Hypothalamus (tissue), 51 donors: ENCODE measurements at places on chromosomes 5 and 9.

- DNase-seq, result no peak
Observed at GRCh38 chr9:95826183-95826838, 49.2 kb upstream of the ERCC6L2 start.

DNA sequence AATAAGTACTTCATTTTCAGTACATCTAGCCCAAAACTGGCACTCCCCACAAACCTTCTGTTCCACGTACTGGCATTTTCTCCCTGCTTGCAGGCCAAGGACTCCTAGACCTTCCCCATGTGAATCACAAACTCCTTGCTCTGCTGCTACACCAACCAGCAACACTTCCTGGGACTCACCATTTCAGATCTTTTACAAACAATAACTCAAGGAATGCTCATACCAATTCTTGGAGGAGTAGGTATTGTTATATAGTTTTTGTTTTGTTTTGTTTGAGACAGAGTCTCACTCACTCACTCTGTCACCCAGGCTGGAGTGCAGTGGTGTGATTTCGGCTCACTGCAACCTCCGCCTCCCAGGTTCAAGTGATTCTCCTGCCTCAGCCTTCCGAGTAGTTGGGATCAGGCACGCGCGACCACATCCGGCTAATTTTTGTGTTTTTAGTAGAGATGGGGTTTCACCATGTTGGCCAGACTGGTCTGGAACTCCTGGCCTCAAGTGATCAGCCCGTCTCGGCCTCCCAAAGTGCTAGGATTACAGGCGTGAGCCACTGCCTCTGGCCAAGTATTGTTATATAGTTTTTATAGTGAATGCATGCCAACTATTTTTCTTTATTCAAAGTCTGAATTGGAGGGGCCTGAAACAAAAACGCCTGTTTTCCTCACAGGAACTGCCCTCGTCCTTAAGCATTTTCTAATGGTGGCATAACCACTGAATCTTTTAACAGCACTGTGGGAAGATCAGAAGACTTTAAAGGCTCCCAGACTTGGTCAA, 210.8 kb downstream of the TSSK1B start:
- no peak for DNase-seq

DNA sequence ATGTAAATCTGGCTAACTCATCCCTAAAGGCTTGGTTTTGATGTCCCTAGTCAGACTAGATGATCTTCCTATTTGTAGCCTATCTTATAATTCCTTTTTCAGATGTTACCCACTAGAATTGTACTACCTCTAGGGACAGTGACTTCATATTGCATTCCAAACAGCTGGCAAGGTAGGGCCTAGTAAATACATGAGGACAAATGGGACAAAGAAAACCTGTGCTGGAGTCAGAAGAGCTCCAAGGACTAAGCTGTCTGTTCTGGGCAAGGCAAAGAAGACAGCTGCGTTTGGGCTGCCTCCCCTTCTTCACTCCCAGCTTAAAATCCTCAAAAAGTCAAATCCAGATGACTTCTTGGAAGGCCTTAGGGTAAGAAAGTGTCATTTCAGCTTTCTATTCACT, 10.0 kb downstream of the DMXL1 start:
- DNase-seq, result no peak

GRCh38 chr5:72415616-72416325, 91.4 kb downstream of the ZNF366 start:
- DNase-seq, result no peak

DNA sequence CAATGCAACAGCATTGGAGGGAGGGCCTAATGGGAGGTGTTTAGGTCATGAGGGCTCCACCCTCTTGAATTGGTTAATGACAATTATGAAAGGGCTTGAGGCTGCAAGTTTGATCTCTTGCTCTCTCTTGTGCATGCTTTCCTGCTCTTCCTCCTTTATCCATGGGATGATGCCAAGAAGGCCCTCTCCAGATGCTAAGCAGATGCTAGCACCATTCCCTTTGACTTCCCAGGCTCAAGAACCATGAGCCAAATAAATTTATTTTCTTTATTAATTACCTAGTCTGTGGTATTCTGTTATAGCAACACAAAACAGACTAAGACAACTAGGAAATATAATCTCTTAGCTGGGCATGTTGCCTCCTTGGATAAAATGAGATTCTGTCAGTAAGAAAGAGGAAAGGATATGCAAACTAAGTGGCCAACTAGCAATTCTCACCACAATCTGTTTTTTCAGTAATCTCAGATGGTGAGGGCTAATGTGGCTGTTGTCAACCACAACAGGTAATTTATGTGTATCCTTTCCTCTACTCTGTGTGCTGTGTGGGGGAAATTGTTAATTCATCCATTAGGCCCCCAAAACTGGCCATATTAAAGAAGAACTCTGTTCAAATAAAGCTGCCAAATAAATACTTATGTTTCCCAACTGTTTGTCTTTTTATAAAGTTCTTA, 269.1 kb upstream of the CD180 start:
- no peak for DNase-seq

GRCh38 chr9:133483611-133484010, 4.7 kb upstream of the SLC2A6 start:
- no peak for DNase-seq

DNA sequence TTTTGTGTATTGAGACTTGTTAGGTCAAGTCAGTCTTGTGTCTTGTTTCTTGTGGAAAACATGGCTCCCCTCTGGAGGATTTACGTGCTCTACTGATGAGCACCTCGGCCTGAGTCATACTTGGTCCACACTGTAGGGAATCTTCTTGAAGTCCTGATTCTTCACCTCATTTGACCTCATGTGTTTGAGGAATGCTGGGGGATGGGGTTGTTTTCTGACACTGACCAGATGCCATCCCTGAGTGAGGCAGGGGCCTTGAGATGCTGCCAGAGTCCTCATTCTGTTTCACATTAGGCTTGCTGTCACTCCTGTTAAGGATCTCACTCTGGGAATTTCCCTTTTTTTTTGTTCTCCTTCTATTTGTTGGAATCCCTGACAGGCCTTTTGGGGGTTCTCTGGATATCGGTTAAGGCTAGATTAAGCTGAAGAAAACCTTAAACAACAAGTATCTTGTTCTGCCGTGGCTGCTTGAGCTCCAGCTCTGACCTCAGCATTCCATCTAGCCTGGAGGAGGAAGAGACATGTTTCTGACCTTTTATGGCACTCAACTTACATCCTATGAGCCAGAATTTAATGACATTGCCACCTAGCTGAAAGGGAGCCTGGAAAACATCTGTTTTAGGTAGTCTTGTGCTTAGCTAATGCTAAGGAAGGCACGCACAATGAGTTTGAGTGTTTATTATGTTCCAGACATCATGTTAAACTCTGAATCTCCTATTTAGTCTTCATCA, 20.6 kb downstream of the TCOF1 start:
- DNase-seq, result no peak

DNA sequence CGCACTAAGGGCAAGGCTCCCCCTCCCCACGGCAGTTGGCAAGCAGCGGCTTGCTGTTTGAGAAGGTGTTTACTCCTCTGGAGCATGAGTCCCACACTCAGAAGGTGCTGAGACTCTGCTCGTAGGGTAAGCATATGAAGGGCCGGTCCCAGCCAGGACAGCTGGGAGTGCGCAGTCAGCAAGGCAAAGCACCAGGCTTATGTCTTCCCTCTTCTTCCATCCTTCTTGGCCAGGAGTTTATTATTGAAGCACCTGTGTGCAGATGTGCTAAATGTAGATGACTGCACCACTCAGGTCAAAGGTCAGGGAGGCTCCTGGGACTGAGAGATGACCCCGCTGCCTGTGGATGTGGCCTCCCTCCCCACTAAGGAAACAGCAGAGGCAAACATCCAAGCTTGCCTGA, 27.0 kb upstream of the CDKN2AIPNL start:
- no peak for DNase-seq

- no peak for DNase-seq
Observed at GRCh38 chr5:135324897-135325650, 74.0 kb downstream of the MACROH2A1 start.

GRCh38 chr5:6522331-6522730, 73.7 kb downstream of the UBE2QL1 start:
- no peak for DNase-seq

DNA sequence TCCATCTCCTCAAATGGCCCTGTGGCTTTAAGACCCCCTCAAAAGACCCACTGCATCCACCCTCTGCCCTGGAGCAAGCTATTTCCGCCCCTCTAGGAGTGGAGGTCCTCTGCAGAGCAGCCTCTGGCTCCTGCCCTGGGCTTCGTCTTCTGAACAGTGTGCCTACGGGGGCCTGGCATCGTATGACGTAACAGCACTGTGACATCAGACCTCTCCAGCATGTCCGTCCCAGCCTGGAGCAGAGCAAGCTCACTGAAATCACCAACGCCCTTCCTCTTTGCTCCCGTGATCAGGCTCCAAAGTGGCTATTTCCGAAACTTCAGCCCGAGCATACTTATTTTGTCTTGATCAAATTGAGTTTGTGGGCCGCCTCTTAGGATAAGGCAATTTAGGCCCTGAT, 69.1 kb upstream of the PTCH1 start:
- no peak for DNase-seq

DNA sequence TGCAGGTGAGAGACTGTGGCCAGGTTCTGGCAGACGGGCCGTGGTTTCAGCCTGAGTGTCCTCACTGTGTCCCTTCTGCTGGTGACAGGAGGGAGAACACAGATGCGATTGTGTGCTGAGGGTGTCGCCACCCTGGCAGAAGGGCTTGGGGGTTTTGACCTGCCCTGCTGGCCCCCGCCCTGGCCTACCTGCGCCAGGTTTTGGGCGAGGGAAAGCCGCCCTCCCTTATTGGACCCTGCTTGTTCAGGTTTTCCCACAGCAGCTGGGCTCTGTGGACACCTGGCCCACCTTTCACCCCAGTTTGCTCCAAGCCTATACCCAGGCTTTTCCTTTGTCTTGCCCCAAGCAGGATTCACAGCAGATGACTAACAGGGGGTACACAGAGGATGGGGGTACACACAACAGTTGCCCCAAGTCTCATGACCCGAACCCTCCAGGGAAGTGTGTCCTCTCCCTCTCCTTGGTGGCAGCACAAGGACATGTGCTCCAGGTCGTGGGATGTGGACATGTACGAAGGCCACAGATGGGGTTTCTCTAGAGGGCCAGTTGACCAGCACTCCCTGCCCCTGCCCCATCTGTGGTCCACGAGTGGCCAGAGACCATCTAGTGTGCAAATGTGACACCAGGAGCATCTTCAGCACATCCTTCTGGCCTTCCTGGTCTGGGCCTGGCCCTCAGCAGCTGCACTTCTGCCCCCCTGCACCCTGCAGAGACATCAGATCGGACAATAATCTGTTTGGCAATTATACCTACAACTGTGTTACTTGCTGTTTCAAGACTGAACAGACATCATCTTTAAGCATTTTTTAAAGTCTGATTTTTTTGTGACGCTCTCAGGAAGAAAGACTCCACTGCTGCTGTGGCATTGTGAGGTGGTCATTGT, 265.8 kb upstream of the IRX4 start:
- DNase-seq, result no peak

- DNase-seq, result no peak
Observed at GRCh38 chr5:138632900-138633489, 57.8 kb upstream of the HSPA9 start.

GRCh38 chr5:43773478-43773844, 170.5 kb downstream of the NNT start:
- no peak for DNase-seq

DNA sequence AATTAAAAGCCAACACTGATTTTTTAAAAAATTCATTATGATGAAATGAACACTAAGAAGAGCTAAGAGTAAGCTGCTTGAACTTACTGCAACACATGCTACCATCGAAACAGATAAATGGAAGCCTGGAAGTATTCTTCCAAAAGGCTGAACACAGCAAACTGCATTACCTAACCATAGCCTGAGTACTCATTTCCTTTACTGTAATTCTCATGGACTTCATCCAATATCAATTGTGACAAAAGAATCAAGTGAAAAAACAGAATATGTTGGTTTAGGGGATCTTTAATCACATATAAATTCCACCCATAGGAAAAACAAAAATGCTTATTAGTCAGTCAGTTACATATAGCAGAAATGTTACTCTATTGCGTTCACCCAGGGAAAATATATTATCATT, 68.5 kb downstream of the DROSHA start:
- no peak for DNase-seq

GRCh38 chr5:69468631-69469030, 24.0 kb upstream of the OCLN start:
- DNase-seq, result no peak

DNA sequence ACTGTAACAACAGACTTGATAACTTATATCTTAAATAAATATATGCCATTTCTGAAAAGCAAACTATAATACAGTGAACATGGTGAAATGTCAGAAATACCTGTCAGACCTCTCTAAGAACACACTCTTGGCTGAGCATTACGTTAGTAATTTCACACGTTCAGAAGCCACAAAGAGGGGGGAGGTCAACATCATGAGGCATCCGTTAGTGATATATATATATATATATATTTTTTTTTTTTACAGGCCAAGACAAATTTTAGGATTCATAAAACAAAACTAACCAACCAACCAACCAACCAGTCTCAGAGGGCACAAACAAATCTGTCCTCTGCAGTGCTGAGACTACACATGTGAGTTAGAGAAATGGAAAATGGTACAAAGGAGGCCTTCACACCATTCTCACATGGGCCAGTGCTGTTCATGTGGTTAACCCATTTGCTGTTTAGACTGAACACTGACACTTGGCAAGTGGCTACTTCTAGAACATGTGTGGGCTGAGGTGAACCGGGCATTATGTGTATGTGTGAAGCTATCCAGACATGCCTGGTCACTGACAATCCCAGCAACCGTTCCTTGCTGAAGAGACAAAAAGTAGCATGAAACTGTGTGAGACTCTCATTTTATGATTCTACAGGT, 54.5 kb downstream of the ELL2 start:
- no peak for DNase-seq

- DNase-seq, result no peak
Observed at GRCh38 chr9:137787381-137787780, 90.2 kb upstream of the CACNA1B start.

DNA sequence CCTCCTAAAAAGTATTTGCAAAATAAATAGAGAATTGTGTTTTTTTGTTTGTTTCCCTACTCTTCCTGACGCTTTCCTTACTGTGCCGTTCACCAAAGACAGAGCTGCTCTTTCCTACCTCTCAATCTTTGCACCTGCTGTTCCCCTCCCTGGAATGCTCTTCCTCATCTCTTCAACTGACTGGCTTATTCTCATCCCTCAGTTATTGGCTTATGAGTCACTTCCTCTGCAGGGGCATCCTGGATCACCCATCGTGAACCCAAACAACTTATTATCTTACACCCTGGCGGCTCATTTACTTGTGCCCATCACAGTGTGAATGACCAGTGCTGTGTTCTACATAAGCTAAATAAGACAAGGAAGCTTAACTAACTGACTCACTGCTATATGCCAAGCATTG, 36.1 kb upstream of the CCNG1 start:
- no peak for DNase-seq

- no peak for DNase-seq
Observed at GRCh38 chr5:428754-429452, 14.1 kb upstream of the EXOC3 start.

DNA sequence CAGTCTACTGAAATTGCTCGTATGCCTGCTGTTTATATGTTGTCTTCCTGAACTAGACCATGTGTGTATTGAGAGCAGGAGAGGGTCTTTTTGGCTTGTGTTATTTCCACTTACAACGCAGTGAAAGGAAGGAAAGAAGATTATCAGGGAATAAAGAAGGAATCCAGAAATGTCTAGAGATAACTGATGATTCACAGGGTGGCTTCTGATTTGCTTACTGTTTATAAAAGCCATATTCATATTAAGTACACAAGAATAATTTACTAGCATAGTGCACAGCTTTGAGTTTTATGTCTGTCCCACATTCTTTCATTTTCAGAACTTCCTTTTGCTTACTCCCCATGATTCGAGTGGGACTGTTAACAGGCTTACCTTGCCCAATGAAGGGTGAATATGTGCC, 72.1 kb downstream of the PRLR start:
- no peak for DNase-seq

- DNase-seq, result no peak
Observed at GRCh38 chr9:77194423-77194822, 17.1 kb downstream of the VPS13A start.
